ENCODE measurements at places on chromosomes 16 and 17.

DNA sequence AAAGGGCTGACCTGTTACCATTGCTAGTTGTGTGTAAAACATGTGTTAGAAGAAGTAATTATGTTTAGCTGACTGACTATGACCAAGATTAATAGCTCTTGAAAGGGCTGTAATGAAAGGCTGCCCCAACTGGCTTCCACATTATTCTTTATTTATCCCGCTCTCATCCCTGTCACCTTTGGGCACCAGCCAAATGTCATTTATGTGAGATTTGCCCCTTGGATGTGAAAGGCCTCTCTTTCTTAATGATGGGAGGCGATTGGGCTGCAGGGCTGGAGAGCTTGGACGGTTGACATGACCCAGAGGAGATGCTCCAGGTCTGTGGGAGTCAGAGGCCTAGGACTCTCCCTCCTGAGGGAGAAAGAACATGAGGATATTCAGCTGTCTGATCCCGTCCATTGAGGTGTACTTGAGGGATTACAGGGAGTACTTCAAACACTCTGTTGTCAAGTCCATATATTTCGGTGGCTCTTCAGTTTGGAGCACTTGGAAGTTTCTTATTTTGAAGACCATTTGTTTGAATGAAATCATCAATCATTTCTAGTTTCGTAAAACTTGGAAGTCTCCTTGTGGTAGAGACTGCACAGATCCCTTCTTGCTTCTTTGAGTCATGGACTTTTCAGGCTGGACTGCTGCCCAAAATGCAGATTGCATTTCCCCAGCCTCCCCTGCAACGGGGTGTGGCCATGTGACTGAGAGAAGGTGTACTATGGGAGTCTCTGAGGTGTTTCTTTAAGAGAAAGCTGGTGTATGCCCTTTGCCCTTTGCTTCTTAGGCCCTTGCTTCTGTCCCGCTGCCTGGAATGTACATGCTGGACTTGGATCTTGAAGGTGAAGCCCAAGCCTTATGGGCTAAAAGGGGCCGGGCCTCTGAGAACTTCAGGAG lies 51.3 kb downstream of the FTO start:
- DNase-seq: no peak

DNA sequence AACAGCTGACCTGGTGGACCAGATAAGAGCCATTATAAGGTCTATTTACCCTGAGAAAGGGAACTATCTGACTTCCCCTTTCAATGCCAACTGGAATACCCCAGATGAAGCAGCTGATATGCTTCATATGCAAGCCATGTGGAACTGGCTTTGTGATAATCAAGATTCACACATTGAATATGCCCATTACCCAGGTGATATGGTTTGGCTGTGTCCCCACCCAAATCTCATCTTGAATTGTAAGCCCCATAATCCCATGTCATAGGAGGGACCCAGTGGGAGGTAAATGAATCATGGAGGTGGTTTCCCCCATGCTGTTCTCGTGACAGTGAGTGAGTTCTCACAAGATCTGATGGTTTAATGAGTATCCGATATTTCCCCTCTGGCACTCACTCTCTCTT lies 42.1 kb downstream of the IKZF3 start:
- no peak for DNase-seq

DNA sequence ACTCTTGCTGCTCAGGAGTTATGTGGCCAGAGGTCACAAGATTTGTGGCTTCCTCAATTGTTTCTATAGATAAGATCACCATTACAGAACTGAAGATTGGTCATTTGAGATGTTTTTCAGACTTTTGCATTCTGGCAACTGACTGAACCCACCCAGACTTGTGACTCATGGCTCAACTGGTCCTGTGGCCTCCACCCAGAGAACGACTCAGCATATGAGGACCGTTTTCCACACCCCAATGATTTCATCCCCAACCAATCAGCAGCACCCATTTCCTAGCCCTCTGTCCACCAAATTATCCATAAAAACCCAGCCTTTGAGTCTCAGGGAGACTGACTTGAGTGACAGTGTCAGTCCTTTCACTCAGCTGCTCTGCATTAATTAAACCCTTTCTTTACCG lies 143.2 kb upstream of the ASIC2 start:
- no peak for DNase-seq

DNA sequence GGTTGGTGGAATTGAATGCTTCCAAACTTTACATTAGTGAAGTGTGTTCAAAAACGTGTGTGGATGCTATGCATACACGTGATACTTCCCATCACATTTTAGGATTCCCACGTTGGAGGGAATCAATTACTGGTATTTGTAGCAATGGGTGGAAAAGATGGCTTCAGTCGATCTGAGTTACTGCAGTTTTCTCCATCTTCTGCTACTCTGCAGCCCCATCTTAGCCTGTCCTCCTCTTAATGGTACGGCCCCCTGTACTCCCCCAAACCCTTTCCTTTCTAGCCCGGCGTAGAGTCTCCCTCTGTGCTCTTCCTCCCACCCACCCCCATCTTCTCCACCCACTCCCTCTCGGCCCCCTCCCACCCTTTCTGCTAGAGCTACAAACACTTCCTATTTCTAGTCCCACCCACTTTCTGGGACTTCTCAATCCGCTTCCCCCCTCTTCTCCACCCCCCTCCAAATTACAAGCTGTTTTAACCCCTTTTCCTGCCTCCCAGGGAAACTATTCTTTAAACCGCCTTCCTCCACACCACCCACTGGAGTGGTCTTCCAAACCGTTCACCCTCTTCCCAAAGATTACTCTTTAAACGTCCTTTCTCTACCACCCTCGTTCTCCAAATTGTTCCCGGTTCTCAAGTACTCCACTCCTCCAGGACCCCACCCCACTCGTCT lies 1.1 kb downstream of the CHTF8 start:
- DNase-seq: no peak

GRCh38 chr17:38424297-38424972 lies 3.8 kb upstream of the ARHGAP23 start:
- DNase-seq: no peak

GRCh38 chr17:64187093-64187895 lies 57.4 kb upstream of the ERN1 start:
- no peak for DNase-seq

- peak; percentile 71 for DNase-seq
These were observed 569 bp upstream of the RABEP2 start for GRCh38 chr16:28925386-28926228.

DNA sequence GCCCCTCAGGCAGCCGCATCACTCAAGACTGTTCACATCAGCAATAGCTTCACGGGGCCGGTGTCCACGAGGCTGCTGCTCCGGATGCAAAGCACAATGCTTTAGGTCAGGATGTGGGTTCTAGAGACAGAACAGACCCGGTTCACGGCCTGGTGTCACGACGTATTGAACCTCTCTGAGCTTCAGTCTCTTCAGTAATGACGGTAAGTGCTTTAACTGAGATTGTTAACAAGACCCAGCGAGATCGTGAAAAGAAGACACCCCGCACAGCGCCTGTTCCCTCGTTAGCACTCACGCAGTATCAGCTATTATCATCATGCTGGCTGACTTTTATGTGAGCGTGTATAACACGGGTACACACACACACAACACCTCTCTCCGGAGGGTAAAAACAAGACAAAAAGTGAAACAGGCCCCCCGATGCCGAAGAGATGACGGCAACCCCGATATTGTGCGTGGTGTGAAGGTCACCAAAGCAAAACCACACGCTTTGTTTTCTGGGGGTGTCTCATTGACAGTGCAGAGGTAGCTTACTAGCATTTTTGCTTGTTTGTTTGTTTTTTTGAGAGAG lies 21.4 kb upstream of the ABR start:
- peak; percentile 87 for DNase-seq

DNA sequence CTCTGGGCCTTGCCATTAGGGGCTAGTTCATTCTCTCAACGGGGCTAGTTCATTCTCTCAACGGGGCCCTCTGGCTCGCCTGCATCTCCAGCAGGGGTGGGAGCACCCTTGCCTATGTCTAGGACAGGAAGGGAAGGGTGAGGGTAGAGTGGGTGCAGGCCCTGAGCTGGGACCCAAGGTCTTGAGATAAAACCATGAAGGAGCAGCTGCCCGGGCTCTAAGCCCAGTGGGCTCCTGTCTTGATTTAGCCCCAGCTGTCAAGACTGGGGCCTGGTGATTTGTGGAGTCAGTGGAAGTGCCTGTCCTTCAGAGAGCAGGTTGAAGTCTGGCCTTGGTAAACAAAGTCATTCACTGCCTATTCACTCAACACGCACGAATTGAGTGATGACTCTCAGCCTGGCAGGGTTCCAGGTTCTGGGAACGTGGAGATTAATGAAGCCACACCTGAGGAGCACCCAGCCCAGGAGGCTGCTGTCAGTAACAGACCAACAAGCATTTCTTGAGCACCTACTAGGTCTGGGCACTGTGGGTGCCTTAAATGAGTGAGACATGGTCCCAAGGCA lies 35.4 kb downstream of the WNT3 start:
- DNase-seq: no peak

GRCh38 chr17:67712375-67712774 lies 5.4 kb upstream of the NOL11 start:
- DNase-seq: no peak

GRCh38 chr17:59149841-59150511 lies 5.0 kb downstream of the SKA2 start:
- no peak for DNase-seq

- no peak for DNase-seq
These were observed 307.1 kb downstream of the TMEM114 start for GRCh38 chr16:8283195-8283594.

GRCh38 chr16:87125206-87126155 lies 191.7 kb downstream of the C16orf95 start:
- DNase-seq: no peak

GRCh38 chr16:8878523-8878911 lies 3.6 kb upstream of the LITAFD start:
- DNase-seq: no peak

DNA sequence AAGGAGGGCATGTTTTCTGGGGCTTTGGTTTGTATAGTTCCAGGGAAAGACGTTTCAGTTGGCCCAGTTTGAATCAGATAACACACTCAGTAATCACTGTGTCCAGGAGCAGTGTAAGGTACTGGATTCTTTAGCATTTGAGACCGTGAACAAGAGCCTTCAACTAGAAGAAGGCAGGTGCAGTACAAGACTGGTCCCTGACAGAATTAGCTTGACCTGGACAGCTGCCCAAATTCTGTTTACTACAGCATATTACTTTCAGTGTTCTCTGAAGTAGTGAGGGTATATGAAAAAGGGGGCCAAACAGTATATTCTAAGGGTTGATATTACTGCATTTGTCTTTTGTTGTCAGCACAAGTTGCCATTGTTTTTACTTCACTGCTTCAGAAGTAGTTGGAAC lies 81.3 kb downstream of the COX10 start:
- DNase-seq: no peak

DNA sequence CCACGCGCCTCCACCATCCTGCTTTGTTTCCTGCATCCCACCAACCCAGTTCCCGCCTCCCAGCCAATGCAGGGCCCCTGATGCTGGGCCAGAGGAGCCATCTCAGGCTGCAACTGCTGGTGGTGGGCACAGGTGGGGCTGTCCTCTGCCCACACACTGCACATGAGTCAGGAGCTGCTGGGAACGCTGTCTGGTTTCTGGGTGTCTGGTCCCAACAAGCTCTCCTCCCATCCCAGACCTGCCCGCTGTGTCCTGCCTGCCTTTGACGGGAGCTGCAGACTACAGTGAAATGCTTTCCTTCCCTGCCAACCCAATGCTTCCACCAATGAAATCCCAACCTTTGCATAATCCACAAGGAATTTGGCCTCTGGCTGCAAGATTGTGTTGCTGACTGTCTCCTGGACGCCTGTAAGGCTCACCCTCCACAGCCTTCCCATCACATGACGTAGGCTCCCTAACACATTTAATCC lies 98.9 kb downstream of the N4BP1 start:
- DNase-seq: no peak

DNA sequence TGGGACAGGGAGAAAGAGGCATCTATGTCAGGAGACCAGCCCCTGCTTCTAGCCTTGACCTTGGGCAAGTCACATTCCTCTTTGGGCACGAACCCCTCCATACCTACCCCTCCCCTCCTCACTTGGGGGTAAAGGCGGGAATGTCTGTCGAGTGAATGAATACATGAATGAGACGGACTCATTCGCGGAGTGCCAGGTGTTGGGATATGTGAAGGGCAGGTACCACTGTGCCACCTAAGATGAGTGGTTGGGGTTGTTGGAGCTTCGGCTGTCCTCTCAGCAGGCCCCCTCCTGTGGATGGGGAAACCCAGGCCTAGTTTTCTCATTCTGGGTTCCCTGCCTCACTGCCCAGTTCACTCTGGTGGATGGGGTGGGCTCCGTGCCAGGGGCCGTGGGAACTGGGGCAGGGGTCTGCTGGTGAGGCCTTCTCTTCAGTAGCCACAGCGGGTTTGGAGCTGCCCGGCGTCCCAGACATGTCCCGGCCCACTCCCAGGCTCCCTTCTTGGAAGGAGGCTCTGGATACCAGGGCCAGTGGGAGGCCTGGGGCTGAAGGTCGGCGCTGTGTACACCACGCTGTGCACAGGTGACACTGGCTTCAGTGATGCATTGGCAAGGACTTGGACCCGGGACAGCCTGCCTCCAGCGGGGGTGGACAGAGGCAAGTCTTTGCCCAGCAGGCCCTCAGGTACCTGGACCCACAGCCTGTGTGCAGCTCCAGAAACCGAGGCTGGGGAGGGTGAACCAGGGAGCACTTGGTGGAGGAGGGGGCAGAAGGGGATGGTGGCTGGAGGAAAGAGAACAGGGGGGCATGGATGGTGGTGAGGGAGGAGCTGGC lies 5.6 kb downstream of the GLIS2 start:
- no peak for DNase-seq

DNA sequence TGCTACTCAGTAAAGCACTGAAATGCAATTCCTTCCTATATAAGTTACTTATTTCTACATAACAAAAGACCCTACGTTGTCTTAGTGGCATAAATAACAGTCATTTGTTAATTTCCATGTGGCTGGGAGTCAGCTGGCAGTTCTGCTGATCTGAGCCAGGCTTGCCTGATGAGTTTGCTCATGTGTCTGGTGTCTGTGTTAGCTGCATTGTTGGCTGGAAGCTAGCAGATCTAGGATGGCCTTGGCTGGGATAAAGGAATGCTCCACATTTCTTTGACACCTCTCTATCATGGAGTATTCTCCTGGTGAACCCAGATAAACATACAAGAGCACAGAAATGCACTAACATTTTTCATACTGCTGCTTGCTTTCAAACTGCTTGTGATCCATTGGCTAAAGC lies 264.4 kb upstream of the MON1B start:
- DNase-seq: no peak

GRCh38 chr17:1229900-1230501 lies 40.2 kb upstream of the BHLHA9 start:
- no peak for DNase-seq
